WERI-Rb-1 (cell line): ENCODE measurements at places on chromosomes 16 and 17.

- peak; percentile 93 for DNase-seq
Measured at GRCh38 chr17:57987581-57988300, at the start of gene VEZF1. VEZF1 (minus strand) TSS chr17:57988254; CDS start chr17:57988111, 143 bp downstream.

- DNase-seq, result no peak
Measured at GRCh38 chr16:26175944-26176343, 484.2 kb downstream of the HS3ST4 start.

DNA sequence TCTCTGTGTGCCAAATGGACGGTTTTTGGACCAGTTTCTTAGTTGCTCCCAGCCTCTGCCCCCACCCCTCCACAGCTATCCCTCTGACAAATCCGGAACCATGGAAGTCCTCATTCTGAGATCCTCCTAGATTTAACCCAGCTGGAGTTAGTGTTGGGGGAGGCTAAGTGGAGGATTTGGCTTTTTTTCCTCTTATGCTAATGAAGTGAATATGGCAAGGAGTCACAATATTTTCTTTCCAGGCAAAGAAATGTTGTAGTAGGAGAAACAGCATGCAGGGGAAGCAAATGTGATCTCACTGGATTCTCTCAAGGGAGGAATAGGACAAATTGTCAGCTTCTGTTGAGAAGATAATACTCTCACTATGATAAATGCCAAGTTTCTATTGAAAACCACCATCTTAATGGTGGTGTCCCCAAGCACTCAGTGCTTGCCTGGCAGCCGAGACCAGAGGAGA lies 159.5 kb downstream of the MSI2 start:
- DNase-seq, result no peak

DNA sequence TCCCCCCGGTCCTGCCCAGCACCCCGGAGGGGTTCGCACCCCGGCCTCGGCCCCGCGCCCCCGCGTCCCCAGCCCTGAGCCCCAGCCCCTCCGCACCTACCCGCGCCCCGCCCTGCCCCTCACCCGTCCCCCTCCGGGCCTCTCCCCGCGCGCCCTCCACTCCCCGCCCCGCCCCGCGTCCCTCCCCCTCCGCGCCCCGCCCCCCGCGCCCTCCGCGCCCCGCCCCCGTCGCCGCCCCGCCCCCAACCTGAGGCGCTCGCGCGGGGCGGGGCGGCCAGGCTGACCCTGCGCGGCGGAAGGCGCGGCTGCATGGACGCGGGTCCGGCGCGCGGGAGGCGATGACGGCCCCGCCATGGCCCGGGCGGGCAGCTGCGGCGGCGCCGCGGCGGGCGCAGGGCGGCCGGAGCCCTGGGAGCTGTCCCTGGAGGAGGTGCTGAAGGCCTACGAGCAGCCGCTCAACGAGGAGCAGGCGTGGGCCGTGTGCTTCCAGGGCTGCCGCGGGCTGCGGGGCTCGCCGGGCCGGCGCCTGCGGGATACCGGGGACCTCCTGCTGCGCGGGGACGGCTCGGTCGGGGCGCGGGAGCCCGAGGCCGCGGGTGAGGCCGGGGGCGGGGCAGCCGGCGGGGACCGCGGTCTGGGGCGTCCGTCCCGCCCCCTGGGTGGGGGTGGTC lies at the start of gene SPIRE2:
TSS of gene SPIRE2 (plus strand) at position 277 of the 671 bp plus-strand sequence. CDS start at position 353, 76 bp downstream.
- peak; percentile 52 for DNase-seq

- no peak for DNase-seq
Measured at GRCh38 chr17:67210915-67211314, 34.1 kb downstream of the HELZ start.

DNA sequence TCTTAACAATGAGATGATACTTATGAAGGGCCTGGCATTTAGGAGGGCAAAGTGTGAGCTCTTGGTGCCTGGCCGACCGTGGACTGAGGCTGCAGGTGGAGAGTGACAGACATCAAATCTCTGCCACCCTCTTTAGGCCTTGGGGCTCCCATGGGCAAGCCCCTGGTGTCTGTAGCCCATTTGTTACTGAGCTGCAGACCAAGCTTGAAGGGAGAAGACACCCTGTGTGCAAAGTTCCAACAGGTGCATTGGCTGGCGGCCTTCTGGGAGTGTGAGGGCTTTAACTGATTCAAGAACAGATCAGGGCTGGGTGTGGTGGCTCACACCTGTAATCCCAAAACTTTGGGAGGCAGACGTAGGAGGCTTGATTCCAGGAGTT lies 789 bp upstream of the CTRL start:
- DNase-seq, result no peak

DNA sequence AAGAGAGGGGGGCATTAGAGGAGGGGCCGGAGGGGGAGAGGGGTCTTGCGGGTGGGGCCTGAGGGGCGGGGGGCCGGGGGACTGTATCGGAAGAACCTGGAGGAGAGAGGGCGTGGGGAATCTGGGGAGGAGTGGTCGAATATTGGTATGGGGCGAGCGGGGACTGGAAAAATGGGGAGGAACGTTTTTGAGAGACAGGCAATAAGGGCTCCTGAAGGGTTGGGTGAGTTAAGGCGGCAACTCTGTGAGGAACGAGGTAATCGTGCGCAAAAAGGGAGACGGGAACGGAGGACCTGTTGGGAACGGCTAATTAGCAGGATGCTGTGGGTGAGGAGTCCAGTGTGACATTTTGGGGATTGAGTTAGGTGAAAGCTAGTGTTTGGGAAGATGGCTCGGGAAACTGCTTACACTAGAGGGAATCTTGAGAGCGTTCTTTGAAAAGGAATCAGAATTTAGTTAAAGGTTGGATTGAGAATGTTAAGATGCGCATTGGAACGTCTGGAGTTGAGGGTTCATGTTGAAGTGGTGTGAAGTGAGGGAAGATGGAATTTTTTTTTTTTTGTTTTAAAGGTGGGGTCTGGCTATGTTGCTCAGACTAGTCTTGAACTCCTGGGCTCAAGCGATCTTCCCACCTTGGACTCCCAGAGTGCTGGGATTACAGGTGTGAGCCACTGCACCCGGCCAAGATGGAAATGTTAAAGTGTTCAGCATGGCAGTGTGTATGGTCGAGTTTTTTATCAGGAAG lies 662 bp downstream of the WIPF2 start:
- no peak for DNase-seq

DNA sequence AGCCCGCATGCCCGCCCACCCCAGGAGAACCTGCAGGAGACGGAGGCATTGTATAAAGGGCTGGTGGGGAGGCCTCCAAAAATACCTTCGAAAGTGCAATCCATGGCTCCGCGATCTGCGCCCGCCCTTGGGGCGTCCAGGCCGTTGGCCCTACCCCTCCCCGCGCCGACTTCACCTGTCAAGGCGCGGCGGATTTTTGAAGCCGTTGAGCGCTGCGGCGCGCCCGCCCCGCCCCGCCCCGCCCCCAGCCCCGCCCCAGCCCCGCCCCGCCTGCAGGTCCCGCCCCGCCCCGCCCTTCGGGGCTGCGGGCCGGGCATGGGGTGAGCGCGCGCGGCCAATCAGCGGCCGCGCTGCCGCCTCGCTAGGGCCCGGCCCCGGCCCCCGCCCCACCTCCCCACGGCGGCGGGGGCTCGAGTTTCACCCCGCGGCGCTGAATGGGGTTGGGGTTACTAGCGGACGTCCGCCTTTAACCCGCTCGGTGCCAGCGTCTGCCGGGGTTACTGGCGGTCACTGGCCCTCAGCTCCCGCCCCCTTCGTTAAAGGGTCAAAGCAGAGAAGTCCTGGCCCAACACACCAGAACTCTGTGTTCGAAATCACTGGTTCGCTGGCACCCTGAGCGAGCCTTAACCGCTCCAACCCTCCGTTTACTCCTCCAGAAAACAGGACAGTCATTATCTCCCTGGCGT lies 13.2 kb downstream of the SREBF1 start:
- DNase-seq, result peak; percentile 89

DNA sequence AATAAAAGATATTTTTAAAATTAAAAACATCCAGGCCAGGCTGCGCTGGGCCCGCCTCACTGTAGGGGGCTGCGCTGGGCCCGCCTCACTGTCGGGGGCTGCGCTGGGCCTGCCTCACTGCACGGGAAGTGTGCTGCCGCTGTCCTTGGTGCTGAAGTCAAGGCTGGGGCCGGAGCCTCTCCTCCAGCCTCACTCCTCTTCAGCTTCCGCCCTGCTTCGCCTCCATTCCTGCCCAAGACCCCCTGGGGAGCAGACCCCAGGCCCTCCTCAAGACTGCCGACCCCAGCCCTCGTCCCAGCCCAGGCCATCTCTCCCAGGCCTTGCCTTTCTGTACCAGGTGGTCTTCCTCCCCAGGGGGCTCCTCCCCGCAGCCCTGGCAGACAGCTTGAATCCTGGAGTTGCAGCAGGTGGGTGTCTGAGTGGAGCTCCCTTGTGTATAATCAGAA lies 26.2 kb downstream of the ENDOV start:
- DNase-seq, result no peak

GRCh38 chr17:28547623-28548416 lies 4.6 kb downstream of the UNC119 start:
- peak; percentile 83 for DNase-seq

DNA sequence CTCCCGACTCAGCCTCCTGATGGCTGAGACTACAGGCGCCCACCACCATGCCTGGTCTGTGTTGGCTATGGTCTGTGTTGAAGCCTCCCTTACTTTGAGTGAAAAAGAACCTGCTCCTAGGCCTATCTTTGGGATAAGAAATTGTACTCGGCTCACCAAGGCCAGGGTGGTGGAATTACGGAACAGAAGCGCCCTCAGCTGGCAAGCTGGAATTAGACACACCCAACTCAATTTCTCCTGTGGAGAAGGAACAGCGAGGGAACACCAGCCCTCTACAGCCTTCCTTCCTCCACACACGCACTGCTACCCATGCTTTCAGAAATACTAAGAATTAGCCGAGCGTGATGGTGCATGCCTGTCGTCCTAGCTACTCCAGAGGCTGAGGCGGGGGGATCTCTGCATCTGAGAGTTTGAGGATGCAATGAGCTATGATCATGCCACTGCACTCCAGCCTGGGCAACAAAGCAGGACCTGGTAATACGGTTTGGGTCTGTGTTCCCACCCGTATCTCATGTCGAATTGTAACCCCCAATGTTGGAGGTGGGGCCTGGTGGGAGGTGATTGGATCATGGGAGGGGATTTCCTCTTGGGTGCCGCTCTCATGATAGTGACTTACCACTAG lies 40.1 kb upstream of the RBBP6 start:
- DNase-seq, result peak; percentile 71

DNA sequence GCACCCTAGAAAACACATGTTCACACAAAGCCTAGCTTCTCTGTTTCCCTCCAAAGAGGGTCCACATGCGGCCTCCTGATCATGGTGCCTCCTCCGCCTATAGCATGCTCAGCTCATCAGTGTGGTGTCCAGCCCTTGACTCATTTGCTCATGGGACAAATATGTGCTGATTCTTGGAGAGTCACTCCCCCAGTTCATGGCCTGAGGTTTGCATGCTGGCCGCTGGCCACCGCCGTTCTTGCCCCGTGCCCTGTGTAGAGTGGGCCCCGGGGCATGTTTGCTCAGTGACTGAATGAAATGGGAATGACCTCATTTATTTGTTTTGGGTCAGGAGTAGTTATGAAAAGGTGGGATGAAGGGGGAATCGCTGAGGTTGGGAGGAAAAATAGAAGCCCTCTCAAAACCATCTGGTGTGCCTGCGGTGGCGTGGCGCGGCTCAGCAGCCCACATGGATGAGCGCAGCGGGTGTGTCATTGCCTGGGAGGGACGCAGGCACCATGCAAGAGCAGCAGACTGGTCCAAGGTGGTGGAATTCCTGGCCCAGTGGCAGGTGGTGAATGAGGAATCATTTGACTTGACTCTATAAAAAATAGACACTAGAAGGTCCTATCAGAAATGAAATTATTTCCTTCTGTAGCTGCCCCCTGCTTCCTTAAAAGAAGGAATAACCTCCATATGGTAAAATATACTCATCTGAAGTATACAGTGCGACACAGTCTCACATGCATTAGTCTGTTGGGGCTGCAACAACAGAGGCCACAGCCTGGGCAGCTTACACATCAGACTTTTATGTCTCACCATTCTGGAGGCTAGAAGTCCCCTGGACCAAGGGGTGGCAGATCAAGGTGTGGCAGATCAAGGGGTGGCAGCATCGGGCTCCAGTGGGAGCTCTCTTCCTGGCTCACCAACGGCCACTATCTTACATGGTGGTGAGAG lies 31.7 kb downstream of the CRISPLD2 start:
- DNase-seq, result no peak

GRCh38 chr16:84841787-84842300 lies 22.1 kb downstream of the CRISPLD2 start:
- DNase-seq, result no peak

- no peak for DNase-seq
Measured at GRCh38 chr17:71580220-71580619, 540.6 kb upstream of the SOX9 start.

- no peak for DNase-seq
Measured at GRCh38 chr16:86726340-86726739, 148.0 kb downstream of the FOXL1 start.

DNA sequence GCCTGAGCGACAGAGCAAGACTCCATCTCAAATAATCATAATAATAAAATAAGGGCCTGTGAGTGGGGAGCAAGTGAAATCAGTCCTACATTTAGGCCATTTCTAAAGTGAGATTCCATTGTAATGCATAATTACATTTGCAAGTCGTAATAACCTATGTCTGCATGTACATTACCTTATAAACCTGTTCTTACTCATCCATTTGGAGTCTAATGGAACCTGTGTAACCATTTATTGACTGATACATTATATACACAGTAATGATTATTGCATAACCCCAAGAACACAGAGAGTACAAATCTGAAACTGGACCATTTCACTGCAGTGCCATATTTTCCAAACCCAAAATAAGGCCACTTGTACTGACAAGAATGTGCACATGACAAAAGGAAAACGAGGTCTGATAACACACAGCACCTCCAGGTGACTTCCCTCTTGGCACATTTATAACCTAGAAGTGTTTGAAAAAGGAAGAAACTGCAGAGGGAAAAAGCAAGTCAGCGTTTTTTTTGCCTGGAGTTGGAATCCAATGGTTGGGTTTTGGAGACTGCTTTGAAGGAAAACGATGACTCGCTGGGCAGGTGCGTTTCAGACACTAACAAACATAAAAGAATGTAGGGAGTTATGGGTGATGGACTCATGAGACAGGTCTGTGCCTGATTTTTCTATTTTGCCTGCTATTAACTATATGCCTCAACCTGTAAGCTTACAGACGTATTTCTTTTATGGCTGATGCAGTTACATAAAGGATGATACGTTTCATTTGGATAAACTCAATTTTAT lies 63.6 kb upstream of the KIFC3 start:
- DNase-seq, result no peak

DNA sequence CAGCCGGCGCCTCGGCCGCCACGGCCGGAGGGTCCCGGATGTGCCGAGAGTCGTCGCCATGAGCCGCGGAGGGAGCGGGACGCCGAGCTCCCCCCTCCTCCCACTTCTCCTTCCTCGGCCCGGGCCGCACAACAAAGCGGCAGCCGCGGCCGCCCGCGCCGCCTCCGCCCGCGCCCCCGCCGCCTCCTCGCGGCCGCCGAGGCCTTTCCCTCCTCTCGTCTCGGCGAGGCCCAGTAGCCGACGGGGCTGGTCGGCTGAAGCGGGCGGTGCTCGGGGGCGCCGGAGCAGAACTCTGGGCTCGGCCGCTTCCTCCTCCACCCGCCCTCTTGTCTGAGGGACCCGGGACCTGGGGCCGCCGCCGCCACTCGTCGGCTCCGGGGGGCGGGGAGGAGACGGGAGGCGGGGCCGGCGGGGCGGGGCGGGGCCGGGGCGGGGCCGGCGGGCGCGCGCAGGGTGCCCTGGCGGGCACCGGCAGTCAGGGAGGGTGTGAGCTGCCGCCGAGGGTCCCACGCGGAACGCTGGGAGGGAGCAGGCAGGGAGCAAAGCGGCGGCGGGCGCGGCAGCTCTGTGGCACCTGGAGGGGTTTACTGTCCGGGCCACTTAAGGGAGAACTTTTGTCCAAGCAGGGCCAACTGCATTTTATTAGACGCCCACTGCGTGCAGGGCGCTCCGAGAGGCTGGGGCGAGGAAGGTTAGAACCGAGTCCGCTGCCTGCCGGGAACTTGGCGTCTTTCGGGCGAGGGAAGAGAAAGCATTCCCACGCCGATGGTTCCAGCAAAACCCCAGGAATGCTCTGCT lies at the start of gene SMURF2:
TSS of gene SMURF2 (minus strand) at position 332 of the 798 bp plus-strand sequence. CDS start 427 bp downstream, outside the sequence.
- peak; percentile 82 for DNase-seq
